Astrocyte (in vitro differentiated cells and primary cell): ENCODE measurements at places on chromosomes 12 and 14. TPM values are rescaled to one million over a fixed set of nuclear protein-coding genes. Genes with fewer than 3 reads are reported as not detected.

- H3K4me1 ChIP-seq = no peaks in the 10 kb centered on the region
- no peak overlapping the region for H3K27ac ChIP-seq
- no peaks in the 10 kb centered on the region for H3K27me3 ChIP-seq
- H3K4me3 ChIP-seq = no peak overlapping the region
- H3K36me3 ChIP-seq = no peaks in the 10 kb centered on the region
Measured at GRCh38 chr12:131636266-131636665, 74.6 kb upstream of the SFSWAP start.

DNA sequence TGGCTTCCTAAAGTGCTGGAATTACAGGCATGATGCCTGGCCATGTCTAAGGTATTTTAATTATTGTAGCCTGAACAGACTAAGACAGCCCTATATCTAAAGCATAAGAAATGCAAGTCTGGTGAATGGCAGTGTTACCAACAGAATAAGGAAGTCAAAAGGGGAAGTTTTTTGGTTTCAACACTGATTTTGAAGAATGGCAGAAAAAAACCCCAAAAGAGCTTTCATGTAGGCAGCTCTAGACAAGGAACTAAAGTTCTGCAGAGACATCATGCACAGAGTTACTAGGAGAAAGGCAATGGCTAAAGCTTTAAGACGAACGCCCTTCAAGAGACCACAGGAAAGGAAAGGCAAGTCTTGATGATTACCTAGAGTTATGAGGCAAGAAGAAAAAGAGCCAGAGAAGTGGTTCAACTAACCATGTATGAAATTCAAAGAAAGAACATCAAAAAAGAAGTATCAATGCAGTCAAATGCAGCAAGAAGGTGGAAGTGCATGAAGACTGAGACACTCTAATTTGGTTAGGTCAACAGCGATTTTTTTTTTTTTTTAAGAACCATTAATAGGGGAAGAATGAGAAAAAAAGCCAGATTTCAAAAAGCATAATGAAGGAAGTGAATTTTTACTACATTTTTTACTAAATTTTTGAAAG is 50.8 kb downstream of the RPS6KA5 start:
- no peaks in the 10 kb centered on the region for H3K27me3 ChIP-seq
- no peak overlapping the region for H3K27ac ChIP-seq
- no peaks in the 10 kb centered on the region for H3K36me3 ChIP-seq
- no peak overlapping the region for H3K4me3 ChIP-seq
- no peaks in the 10 kb centered on the region for H3K4me1 ChIP-seq

GRCh38 chr12:91272461-91273063 is 89.9 kb upstream of the DCN start:
- H3K4me3 ChIP-seq = no peak overlapping the region
- no peak overlapping the region for H3K27ac ChIP-seq
- no peaks in the 10 kb centered on the region for H3K27me3 ChIP-seq
- peaks cover 5% of the 10 kb centered on the region for H3K4me1 ChIP-seq
- no peak for DNase-seq

GRCh38 chr12:94597268-94597667 is 53.1 kb downstream of the TMCC3 start:
- H3K36me3 ChIP-seq = no peaks in the 10 kb centered on the region
- H3K27me3 ChIP-seq = peaks cover 6% of the 10 kb centered on the region

DNA sequence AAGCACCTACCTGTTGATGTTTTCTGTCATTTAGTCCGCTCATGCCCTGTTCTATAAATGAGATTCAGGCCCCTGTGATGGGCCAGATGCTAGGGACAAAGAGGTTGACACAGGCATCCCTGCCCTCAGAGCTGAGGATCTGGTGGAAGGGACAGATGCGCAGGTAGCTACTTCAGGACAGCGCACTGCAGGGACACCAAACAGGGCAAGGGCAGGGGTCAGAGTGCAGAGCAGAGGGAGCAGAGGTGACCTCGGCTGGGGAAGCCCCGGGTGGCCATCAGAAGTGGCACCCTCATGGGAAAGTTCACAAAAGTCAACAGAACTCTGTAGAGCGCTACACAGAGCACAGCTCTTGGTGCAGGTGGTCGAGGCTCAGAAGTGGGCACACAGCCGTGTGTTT is 5.6 kb upstream of the PNMA1 start:
- peaks cover 36% of the 10 kb centered on the region for H3K4me1 ChIP-seq
- DNase-seq = no peak
- H3K27me3 ChIP-seq = no peaks in the 10 kb centered on the region
- peaks cover 40% of the 10 kb centered on the region for H3K36me3 ChIP-seq
- no peak overlapping the region for H3K4me3 ChIP-seq
- no peak overlapping the region for H3K27ac ChIP-seq

GRCh38 chr12:3680919-3681594 is 71.9 kb downstream of the CRACR2A start:
- no peak for DNase-seq
- no peaks in the 10 kb centered on the region for H3K36me3 ChIP-seq
- H3K27ac ChIP-seq = no peak overlapping the region
- no peaks in the 10 kb centered on the region for H3K4me1 ChIP-seq
- no peak overlapping the region for H3K4me3 ChIP-seq

Gene B4GALNT3
- 3.6 and 4.6 TPM in 2 replicates for total RNA-seq

Gene PGF
- total RNA-seq = 2.5 and 3.5 TPM in 2 replicates

Gene MPHOSPH9
- 21.6 and 24.9 TPM in 2 replicates for total RNA-seq
